SK-N-DZ (cell line): ENCODE measurements at places on chromosomes 16 and 17.
A peak's percentile ranks its signal among the peaks of the same experiment; 100 is the strongest.

- no peak for DNase-seq
These were observed 16.6 kb downstream of the COPS3 start for GRCh38 chr17:17264430-17264829.

DNA sequence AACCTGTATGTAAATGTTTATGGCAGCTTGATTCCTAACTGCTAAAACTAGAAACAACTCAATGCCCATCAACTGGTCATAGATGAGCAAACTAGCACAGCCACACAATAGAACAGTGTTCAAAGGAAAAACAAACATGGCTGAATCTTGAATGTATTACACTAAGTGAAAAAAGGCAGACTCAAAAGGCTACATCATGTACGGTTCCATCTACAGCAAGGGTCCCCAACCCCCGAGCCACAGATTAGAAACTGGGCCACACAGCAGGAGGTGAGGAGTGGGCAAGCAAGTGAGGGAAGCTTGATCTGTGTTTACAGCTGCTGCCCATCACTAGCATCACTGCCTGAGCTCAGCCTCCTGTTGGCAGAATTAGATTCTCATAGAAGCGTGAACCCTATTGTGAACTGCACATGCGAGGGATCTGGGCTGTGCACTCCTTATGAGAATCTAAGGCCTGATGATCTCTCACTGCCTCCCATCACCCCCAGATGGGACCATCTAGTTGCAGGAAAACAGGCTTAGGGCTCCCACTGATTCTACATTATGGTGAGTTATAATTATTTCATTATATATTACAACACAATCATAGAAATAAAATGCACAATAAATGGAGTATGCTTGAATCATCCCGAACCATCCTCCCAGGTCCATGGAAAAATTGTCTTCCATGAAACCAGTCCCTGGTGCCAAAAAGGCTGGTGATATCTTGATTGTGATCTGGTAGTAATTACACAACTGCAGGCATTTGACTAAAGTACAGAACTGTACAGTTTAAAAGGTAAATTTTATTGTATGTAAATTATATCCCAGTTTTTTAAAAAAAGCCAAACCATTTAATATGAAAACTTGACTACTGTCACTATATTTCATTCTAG, 7.7 kb downstream of the CEP20 start:
- no peak for DNase-seq

GRCh38 chr17:52106072-52106471, 52.4 kb downstream of the CA10 start:
- DNase-seq: no peak

GRCh38 chr17:40499551-40500189, 1.8 kb downstream of the TNS4 start:
- peak; percentile 69 for DNase-seq

GRCh38 chr17:5715478-5715877, 131.2 kb upstream of the NLRP1 start:
- DNase-seq: no peak
